ENCODE measurements at places on chromosomes 7 and 10.

DNA sequence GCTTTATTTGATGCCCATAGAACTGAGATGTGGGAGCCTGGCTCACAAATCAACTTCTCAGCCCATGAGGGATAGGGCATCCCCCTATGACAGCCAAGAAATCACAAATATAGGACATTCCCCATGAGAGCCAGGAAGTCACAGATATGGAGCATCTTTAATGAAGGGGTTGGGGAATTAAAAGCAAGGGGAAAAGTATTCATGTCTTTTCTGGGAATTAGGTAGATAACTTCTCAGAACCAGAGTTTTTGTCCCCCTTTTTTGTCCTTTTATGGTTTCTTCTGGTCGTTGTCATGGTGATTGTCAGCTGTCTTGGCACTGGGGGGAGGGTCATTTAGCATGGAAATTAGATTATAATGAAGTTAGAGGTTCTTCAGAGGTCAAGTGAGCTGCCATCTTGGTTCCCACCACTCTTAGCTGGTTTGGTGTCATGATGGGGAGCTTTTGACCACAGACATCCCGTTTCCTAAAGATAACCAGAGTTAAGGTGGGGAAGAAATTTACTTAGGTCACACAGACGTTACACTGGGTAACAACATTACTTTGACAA is 56.9 kb downstream of the NOD1 start:
- DNase-seq = no peak

DNA sequence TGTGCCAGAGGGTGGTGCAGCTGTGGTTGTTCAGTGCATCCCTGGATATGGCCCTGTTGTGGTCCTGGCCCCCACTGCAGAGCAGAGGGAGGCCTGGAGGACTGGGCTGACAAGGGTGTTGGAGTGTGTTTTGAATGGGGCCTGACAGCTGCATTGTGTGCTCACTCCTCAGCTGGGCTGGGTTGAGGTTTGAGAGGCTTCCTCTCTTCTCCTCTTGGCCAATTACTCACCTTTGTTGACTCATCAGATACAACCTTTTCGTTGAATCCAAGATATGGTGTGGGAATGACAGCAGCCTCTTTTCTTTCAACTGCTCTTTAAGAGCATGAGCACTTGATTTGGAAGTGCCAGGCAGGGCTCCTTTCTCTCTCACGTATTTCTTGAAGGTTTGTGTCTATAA is 228.5 kb upstream of the COBL start:
- no peak for DNase-seq

- no peak for DNase-seq
Measured at GRCh38 chr7:80439894-80440821, 71.7 kb downstream of the GNAT3 start.

DNA sequence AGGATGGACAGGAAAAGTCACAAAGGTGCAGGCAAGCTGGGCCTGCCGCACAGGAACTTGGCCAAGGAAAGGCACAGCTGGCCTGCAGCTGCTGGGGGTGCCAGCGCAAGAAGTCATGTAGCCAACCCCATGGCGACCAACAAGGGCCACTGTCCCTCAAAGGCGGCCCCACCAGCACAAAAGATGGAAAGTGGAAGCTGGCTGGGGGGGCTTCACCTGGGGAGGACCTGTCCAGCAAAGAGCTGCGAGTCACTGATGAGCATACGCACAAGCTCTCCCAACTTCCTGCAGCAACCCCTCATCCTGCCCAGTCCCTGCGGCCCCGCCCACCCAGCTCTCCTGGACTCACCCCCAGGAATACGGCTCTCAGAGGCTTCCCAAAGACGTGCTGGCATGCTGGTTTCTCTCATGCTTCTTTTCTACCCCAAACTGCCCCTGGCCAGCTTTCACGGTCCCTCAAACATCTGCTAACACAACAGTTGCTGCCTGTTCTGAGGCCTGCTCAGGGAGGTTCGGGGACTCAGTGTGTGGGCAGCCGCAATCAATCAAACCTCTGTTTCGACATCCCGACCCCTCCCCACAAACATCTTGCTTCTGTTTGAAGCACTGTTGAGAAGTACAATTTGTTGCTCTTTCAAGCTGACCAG is 67.6 kb downstream of the FAM53B start:
- no peak for DNase-seq

- DNase-seq = no peak
Measured at GRCh38 chr7:17434191-17434590, 135.7 kb downstream of the AHR start.

- DNase-seq = no peak
Measured at GRCh38 chr7:30968747-30969603, 5.2 kb downstream of the GHRHR start.

GRCh38 chr10:88500656-88501055 is 82.5 kb downstream of the RNLS start:
- no peak for DNase-seq

- DNase-seq = no peak
Measured at GRCh38 chr7:68776326-68776725, 821.9 kb upstream of the AUTS2 start.

DNA sequence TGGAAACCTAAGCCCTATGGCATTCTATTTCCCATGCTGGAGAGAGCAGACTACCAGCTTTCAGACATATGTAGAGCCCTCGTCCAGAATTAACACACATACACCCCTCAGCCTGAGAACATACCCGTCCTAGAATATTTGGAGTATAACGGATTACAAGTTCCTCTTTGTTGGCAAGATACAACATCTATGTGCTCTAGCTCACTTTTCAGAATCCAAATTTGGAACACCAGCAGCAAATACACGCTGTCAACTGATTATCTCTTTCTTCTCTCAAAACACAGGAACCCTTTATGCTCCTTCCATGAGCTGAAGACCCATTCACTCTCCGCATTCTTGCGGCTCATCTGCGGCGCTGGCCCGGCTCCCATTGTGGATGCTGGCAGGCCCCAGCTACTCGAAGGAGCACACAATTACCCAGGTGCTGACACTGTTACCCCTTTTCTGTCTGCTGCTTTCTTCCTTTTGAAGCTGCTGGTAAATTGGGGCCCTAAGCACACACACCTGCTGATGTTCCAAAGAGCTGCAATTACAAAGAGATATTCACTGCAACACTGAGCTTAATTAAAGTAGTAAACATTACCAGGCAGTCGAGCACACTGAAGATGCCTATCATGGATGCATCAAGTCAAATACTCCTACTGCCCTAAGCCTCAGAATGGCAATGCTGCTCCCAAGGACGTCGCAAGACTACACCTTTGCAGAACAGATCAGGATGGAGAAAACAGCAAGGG is 70.0 kb downstream of the VOPP1 start:
- DNase-seq = peak; percentile 61

DNA sequence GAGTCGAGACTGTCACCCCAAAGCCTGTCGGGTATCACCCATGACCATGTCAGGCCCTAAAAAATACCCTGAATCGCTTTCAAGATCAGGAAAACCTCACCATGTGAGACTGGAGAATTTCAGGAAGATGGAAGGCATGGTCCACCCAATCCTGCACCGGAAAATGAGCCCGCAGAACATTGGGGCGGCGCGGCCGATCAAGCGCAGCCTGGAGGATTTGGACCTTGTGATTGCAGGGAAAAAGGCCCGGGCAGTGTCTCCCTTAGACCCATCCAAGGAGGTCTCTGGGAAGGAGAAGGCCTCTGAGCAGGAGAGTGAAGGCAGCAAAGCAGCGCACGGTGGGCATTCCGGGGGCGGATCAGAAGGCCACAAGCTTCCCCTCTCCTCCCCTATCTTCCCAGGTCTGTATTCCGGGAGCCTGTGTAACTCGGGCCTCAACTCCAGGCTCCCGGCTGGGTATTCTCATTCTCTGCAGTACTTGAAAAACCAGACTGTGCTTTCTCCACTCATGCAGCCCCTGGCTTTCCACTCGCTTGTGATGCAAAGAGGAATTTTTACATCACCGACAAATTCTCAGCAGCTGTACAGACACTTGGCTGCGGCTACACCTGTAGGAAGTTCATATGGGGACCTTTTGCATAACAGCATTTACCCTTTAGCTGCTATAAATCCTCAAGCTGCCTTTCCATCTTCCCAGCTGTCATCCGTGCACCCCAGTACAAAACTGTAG is 176.2 kb downstream of the RTKN2 start:
- DNase-seq = no peak

- no peak for DNase-seq
Measured at GRCh38 chr10:13946209-13946460, 359.4 kb downstream of the PRPF18 start.

DNA sequence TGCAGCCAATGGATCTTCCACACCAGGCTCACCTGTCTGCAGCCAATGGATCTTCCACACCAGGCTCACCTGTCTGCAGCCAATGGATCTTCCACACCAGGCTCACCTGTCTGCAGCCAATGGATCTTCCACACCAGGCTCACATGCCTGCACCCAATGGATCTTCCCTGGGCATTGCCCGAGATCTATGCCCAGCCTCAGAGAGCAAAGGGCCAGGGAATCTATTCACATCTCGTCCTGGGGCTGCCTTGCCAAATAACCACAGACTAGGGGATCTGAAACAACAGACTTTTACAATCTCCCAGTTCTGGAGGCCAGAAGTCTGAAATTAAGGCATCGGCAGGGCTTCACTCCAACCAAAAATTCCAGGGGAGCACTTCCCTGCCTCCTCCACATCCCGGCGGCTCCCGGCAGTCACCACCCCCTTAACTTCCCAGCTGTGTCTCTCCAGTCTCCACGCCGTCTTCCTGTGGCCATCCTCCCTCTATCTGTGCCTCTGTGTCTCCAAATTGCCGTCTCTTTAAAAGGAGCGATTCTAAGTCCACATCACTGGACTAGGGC is 92.4 kb upstream of the PPP2R2D start:
- DNase-seq = no peak

GRCh38 chr7:120799813-120800475 is 58.0 kb downstream of the TSPAN12 start:
- no peak for DNase-seq

GRCh38 chr10:62323751-62324150 is 50.4 kb upstream of the ZNF365 start:
- DNase-seq = no peak

- DNase-seq = no peak
Measured at GRCh38 chr7:16271355-16271915, 149.9 kb downstream of the CRPPA start.

GRCh38 chr10:57657164-57657765 is 610.4 kb downstream of the IPMK start:
- peak; percentile 20 for DNase-seq

DNA sequence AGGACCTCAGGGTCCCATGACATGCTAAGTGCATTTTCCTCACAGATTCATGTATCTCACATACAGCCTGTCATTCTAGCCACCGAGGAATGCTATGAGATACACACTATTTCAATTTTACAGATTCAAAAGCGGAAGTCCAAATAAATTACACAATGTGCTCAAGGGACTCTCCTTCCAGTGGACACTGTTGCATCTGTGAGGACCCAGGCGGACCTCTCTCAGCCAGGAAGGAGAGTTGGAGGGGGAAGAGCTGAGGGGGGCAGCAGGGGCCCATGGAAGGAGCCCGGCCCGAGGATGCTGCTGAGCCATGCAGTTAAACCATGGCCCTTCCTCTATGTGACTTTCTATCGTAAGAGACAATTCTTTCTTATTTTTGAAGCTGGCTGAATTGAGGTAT is 93.6 kb downstream of the VOPP1 start:
- DNase-seq = no peak

GRCh38 chr10:76082956-76083355 is 651.5 kb downstream of the LRMDA start:
- DNase-seq = no peak

DNA sequence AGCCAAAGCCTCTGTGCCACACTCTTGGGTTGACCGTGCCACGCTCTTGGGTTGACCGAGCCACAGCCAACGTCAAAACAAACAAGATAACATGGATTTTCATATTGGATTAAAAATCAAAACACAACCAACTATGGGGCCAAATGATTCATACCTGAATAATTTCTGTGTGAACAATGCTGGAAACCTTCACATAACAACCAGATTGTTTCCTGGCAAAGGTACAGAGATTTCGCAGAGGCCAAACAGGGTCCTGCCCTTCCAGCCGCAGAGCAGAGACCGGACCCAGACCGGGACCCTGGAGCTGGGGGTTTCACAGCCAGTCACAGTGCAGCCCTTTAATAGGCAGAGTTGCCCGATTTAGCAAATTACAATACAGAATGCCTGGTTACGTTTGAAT is 40.5 kb downstream of the ITIH5 start:
- DNase-seq = no peak

GRCh38 chr7:140678816-140679130 is 6.0 kb downstream of the ADCK2 start:
- DNase-seq = no peak

DNA sequence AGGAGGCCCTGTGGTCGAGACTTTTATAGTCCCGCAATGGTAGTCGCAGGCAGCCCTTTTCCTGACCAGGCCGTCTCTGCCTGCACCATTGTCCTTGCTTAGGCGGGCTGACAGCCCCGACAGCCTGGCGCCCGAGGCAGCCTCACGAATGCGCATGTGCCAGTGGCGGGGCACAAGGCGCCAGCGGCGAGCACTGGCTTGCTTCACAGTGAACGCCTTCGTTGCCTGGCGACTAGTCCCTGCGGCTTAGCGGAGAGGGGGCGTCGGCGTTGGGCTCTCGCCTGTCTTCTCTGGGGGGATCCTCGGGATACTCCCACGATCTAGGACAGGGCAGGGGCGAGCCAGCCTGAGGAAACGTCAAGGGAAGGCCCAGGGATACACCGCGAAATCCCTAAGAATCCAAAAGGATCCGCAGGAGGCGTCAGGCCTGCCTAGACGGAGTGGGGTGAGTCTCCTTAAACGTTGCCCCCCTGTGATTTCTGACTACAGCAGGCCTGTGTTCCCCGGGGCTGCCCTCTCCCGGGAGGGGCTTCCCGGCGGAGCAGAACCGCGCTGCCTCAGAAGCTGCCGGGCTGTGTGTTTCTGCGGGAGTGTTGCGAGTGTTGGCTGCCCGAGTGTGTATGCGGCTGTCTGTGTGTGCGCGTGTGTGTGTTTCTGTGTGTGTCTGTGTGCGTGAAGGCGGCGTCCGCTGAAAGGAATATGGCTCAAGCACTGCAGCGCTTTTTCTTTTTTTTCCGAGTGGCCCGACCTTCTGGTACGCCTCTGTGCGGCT is 20.5 kb upstream of the ZNF273 start:
- DNase-seq = no peak

GRCh38 chr10:93807371-93807770 is 49.6 kb downstream of the LGI1 start:
- no peak for DNase-seq

GRCh38 chr7:16092711-16093110 is 328.6 kb downstream of the CRPPA start:
- DNase-seq = no peak

DNA sequence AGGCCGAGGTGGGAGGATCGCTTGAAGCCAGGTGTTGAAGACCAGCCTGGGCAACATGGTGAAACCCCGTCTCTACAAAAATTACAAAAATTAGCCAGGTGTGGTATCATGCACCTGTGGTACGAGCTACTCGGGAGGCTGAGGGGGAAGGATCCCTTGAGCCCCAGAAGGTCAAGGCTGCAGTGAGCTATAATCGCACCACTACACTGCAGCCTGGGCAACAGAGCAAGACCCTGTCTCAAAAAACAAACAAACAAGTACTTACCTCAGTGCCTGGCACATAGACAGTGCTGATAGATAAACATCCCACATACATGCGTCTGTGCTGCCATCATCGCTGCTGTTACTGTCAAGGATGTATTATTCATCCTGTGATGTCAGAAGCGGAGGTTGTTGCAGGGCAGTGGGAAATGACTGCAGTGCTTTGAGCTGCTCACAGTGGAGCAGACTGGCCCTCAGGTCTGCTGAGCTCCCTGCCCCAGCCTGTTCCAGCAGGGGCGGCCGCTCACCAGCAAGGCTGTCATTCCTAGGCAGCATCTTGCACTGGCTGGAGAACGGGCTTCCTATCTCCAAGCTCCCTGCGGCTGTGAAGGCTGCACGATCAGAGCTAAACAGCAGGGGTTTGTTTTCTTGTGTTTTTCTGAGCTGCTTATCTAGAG is 18.6 kb downstream of the FOXK1 start:
- no peak for DNase-seq

All from NCI-H2107 (cell line).